Regular cardiac myocyte (primary cell): ENCODE measurements at places on chromosomes 13 and 19. TPM values are rescaled to one million over a fixed set of nuclear protein-coding genes. Genes with fewer than 3 reads are reported as not detected.

CCL25 gene
- not detected in 2 replicates for total RNA-seq

IGFLR1 gene
- total RNA-seq, result 0.56 and 1.3 TPM in 2 replicates

C19orf85 gene
- total RNA-seq, result not detected in 2 replicates

PSG2 gene
- 0.19 and 0.56 TPM in 2 replicates for total RNA-seq

COL5A3 gene
- 4.0 and 18.6 TPM in 2 replicates for total RNA-seq

PRSS57 gene
- total RNA-seq, result not detected in 2 replicates

FARP1 gene
- total RNA-seq, result 18.6 and 27.2 TPM in 2 replicates

TMED1 gene
- total RNA-seq, result 55.4 and 61.4 TPM in 2 replicates

TRPM4 gene
- 14.9 and 18.0 TPM in 2 replicates for total RNA-seq

F10 gene
- total RNA-seq, result 4.2 and 12.1 TPM in 2 replicates

FFAR1 gene
- total RNA-seq, result not detected in 2 replicates

SOX21 gene
- total RNA-seq, result under 0.01 TPM in 1 of 2 replicates, not detected in the other

SEMA6B gene
- 0.56 and 0.58 TPM in 2 replicates for total RNA-seq

CEACAM4 gene
- not detected in 2 replicates for total RNA-seq

ZNF69 gene
- total RNA-seq, result 10.0 and 12.1 TPM in 2 replicates

ZGLP1 gene
- 0.38 and 1.1 TPM in 2 replicates for total RNA-seq

ZNF44 gene
- 7.3 and 15.2 TPM in 2 replicates for total RNA-seq

ARRDC5 gene
- under 0.01 TPM in 1 of 2 replicates, not detected in the other for total RNA-seq

IRGC gene
- not detected in 2 replicates for total RNA-seq

DBP gene
- total RNA-seq, result 1.3 and 6.2 TPM in 2 replicates

MUC16 gene
- under 0.01 TPM in 1 of 2 replicates, not detected in the other for total RNA-seq

PRR19 gene
- total RNA-seq, result 0.19 and 0.28 TPM in 2 replicates

SLC25A42 gene
- 3.6 and 6.2 TPM in 2 replicates for total RNA-seq

HPN gene
- total RNA-seq, result under 0.01 TPM in 1 of 2 replicates, not detected in the other

CRX gene
- total RNA-seq, result not detected in 2 replicates

CD209 gene
- not detected in 2 replicates for total RNA-seq

TNFSF11 gene
- 0.38 and 0.56 TPM in 2 replicates for total RNA-seq

VSTM1 gene
- total RNA-seq, result not detected in 2 replicates

TYROBP gene
- not detected in 2 replicates for total RNA-seq

RXFP2 gene
- not detected in 2 replicates for total RNA-seq

ADAMTSL5 gene
- total RNA-seq, result 1.9 and 3.4 TPM in 2 replicates

ANKRD24 gene
- 1.2 and 2.3 TPM in 2 replicates for total RNA-seq

RNF17 gene
- 0.28 TPM in 1 of 2 replicates, not detected in the other for total RNA-seq

MEIOSIN gene
- not detected in 2 replicates for total RNA-seq

CGB3 gene
- not detected in 2 replicates for total RNA-seq

VSTM2B gene
- total RNA-seq, result 0.28 TPM in 1 of 2 replicates, not detected in the other

TTC9B gene
- total RNA-seq, result not detected in 2 replicates

VMAC gene
- total RNA-seq, result 2.5 and 5.4 TPM in 2 replicates

ACP5 gene
- 0.38 and 3.1 TPM in 2 replicates for total RNA-seq

TGFBR3L gene
- 1.7 and 3.1 TPM in 2 replicates for total RNA-seq

DIRAS1 gene
- 0.19 and 0.85 TPM in 2 replicates for total RNA-seq

FFAR2 gene
- total RNA-seq, result not detected in 2 replicates

CXCL17 gene
- not detected in 2 replicates for total RNA-seq

SLC25A41 gene
- total RNA-seq, result not detected in 2 replicates

ZNF568 gene
- total RNA-seq, result 10.4 and 14.4 TPM in 2 replicates

PRR22 gene
- under 0.01 and 0.19 TPM in 2 replicates for total RNA-seq

TMEM221 gene
- under 0.01 TPM in 1 of 2 replicates, not detected in the other for total RNA-seq

DMKN gene
- 0.77 and 2.5 TPM in 2 replicates for total RNA-seq
